ENCODE measurements at places on chromosomes 6 and 20.
A peak's percentile ranks its signal among the peaks of the same experiment; 100 is the strongest.

- no peak for DNase-seq
Measured at GRCh38 chr6:96624957-96625356, 62.0 kb downstream of the FHL5 start.

GRCh38 chr20:44532981-44533331 is 11.1 kb upstream of the SERINC3 start:
- DNase-seq, result no peak

DNA sequence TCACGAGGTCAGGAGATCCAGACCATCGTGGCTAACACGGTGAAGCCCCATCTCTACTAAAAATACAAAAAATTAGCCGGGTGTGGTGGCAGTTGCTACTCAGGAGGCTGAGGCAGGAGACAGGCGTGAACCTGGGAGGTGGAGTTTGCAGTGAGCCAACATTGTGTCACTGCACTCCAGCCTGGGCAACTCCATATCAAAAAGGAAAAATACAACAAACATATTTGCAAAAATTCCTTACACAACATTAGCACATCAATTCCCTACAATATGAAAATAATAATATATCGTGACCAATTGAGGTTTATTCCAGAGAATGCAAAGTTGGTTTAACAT is 38.8 kb upstream of the PLEKHG1 start:
- no peak for DNase-seq

- no peak for DNase-seq
Measured at GRCh38 chr6:11120271-11121005, 8.9 kb upstream of the ERVFRD-1 start.

DNA sequence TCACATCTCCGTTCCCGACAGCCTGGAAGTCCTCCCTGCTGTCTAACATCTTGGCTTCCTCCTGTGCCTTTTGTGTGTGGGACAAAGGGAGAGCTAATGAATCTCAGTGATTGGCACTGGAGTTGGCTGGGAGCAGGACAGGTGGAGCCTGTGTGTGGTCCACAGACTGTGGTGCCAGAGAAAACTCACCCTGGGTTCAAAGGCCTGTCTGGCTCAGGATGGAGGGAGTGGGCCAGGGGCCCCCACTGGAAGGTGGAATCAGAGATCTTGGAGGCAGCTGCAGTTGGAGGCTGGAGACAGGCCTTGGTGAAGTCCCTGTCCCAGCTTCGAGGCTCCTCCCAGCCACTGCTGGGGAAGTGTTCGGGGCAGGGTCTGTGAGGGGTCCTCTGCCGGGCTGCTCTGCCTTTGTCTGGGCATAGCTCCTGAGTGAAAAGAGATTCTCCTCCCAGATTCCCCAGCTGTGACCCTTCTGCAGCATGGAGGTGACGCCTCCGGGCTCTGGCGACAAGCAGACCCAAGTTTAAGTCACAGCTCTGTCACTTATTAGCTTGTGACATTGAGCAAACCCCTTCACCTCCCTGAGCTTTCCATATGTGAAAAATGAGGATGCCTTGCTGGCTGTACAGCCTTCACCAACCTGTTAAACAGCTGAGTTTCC is 13.9 kb upstream of the ITPR3 start:
- no peak for DNase-seq

DNA sequence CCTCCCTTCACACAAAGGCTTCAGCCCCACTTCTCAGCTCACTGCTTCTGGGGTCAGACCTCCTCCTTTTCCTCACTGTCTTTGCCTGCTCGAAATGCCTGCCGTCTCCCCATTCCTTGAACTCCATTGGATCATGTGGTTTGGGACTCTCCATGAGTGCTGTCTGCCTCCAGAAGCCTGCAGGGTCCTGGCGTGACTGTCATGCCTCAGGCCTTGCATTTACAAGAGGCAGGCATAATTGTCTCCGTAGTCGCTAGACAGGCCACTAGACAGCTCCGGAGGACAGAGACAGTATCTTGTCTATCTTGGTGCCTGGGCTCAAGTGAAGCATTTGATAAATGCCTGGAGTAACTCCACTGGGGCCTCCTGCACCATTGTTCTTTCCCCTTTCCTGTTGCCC is 15.3 kb downstream of the PNLDC1 start:
- DNase-seq, result no peak

DNA sequence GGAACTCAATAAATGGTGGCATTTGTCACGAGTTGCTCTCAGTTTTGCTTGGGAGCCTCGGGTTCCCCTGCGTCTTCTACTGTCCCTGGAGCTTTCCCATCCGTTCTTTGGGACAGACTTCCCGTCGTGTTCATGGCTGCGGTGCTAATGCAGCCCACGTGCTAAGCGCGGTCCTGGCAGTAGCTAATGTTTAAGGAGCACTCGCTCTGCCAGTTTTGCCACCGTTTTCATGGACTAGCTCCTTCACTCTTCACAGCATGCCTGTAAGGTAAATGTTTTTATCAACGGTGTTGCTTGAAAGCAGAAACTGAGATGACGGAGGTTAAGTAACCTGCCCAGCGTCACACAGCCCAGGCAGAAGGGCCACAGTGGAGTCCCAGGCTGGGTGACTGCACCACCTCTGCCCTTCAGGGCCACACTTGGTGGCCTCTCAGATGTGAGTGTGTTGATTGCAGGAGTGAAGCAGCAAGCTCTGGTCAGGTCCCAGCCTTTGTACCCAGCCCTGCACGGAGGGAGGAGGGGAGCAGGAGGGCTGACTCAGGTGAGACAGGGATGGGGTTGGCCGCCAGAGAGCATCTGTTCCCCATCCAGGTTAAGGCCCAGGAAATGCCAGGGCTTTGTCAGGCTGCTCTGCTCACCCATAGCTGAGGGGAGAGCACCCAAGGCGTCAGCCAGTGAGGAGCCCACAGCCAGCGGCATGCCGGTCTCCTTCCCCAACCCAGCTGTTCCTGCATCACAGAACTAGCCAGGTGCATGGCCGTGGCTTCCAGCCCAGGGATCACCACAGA is 181.8 kb downstream of the ZMYND8 start:
- no peak for DNase-seq

DNA sequence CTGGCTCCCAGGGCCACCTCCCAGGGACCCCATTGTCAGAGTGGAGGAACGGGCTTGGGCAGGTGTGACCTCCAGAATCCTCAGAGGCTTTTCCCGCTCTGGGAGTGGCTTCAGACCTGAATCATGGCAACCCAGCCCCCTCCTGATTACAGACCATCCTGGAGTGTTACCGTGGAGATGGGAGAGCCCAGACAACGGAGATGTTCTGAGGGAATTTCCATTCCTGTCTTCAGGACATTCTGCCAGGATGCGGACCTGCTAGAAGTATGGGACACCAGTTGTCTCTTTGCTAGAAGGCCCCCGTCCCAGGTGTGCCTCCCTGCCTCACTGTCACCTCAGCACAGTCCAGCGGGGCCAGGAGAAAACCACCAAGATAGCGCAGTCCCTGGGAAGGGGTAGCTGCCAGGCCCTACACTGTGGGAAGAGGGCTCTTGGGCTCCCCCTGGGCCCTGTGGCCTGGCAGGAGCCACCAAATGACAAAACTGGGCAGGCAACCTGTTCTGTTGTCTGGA is 109.9 kb downstream of the PSMB1 start:
- DNase-seq, result no peak

- DNase-seq, result peak; percentile 30
Measured at GRCh38 chr20:47205577-47206123, 150.8 kb downstream of the ZMYND8 start.

GRCh38 chr6:154606457-154606856 is 96.0 kb upstream of the CNKSR3 start:
- peak; percentile 34 for DNase-seq

DNA sequence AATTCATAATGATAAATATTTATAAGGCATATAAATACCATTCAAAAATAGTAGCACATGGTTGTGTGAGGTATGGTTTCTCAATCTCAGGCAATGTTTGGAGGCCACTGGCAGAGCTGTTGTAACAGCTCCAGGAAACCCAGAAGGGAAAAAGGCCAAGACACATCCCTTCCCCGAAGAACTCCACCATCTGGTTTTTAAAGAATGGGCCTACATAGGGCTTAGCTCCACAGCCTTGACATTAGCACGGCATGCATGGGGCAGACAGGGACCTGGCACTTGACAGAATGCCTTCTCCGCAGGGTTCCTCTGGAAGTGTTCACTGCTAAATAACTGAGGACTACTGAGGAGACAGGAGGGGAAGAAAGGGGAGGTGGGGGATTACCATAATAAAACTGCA is 16.1 kb upstream of the FOXO3 start:
- no peak for DNase-seq

GRCh38 chr6:129498950-129499842 is 210.8 kb downstream of the ARHGAP18 start:
- DNase-seq, result no peak

DNA sequence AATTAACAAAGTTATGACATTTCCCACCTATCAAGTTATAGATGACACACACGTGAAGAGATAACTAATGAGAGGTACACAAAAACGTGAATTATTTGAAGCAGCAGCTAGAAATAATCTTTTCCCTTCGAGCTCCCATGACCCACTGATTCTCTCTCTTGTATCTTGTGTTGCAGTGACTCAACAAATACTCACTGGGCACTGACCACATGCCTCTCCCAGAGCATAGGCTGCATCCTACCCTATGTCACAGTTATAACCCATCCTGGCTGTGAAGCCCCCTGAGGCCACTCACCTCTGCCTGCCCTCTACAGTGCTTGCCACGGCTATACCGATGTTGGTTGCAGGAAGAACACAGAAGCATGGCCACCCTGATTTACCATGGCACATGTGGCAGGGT is 91.8 kb downstream of the INSM1 start:
- no peak for DNase-seq

- DNase-seq, result no peak
Measured at GRCh38 chr20:9672981-9673380, 158.6 kb downstream of the LAMP5 start.

GRCh38 chr6:126268092-126268491 is 71.8 kb upstream of the CENPW start:
- no peak for DNase-seq

DNA sequence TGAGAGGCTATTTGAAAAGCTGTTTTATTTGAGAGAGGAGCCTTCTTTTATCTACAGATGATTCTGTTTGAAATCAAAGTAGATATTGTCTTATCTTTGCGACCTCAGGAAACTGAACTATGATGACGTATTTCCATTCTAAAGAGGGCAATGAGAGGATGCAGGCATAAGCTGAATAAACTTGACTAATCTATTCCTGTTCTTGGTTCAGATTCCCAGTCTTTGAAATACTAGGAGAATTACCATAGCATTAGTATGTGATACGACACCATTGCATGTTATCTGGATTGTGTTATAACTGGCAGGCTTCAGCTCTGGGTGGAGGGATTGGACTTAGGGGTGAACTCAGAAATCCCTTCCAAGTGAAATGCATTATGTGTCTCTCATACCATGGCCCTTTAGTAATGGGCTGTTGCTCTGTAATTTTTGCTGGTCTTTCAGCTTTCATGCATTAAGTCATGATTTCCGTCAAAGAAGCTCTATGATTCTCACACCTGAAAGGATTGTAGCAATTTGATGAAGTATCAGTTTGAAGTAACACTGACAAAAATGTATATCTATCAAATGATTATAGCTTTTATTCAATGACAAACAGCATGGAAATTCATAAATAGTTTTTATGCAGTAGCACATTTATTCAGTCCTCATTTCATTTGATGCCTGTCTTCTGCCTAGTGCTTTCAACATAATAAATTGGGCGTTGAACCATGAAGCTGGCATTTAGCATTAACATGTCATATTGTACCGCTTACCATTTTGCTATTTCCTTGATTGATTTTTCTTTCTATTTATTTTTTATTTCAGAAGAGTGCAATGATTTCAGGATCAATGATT is 138.4 kb upstream of the SPACA1 start:
- no peak for DNase-seq

GRCh38 chr6:44008821-44009370 is 118.4 kb downstream of the MRPL14 start:
- no peak for DNase-seq

DNA sequence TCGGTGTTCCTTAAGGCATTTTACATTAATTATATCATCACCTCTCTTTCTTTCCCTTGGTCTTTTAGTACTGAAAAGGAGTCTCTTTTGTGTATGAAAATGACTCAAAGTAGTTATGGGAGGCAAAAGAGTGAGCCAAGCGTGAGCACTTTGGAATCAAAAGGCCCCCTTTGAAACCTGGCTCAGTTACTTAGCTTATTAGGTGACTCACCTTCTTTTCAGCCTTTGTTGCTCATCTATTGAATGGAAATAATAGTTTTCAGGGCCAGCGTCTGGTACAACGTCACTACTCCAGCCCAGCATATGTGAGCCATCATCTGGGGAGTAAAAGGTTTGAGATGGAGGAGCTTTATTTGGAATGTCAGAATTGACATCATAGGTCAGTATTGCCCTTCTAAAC is 147.4 kb upstream of the SCGN start:
- no peak for DNase-seq

GRCh38 chr6:41673704-41674000 is 35.4 kb downstream of the MDFI start:
- DNase-seq, result no peak

- DNase-seq, result no peak
Measured at GRCh38 chr6:5457041-5457440, 195.7 kb downstream of the FARS2 start.

DNA sequence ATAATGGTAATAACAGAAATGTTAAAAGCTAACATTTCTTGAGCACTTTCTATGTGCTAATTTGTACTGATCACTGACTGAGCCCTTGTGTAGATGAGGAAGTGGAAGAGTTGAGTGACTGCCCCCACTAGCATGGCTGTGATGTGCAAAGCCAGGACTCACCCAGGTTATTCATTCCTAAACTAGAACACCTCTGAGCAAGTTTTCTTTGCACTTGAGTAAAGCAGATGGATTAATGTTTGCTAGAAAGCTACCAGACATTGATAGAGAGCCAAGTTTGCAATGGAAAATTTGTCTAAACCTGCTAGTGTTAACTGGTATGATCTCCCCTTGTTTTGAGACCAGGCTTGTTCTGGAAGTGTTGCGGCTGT is 467.4 kb upstream of the PLCB4 start:
- DNase-seq, result no peak

DNA sequence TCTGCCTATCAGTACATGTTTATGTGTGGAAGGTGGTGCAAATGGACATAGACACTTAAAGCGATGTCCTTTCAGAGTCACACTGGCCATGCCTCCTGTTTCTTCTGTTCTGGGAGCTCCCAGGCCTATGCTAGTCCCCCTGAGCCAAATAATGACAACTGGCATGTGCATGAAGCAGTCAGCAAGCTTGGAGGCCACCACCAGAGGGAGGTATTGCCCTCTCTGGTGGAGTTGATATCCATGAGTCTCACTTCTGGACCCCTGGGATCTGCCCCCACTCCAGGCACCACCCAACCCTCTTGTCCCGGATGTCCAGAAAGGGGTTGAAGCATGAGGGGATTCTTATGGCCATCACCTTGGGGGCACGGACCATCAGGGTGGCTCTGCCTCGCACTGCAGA is 172.2 kb downstream of the AIG1 start:
- DNase-seq, result no peak

- no peak for DNase-seq
Measured at GRCh38 chr6:88124925-88125557, 41.1 kb downstream of the CNR1 start.

DNA sequence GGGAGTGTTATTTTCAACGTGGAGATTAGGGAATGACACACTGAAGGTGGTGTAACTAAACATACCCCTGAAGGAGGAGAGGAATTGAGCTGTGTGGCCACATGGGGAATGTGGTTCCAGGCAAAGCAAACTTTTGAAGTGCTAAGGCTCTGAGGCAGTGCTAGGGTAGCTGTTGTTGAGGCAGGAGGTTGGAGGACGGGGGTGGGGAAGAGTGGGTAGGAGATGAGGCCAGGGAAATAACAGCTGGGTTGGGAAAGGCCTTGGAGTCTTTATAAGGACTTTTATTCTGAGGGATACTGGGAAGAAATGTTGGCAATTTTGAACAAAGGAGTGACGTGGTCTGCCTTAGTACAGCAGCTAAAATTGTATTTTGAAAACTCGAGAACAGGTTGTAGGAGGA is 13.0 kb downstream of the RPRD1B start:
- DNase-seq, result no peak

GRCh38 chr20:11780765-11781369 is 136.8 kb upstream of the BTBD3 start:
- no peak for DNase-seq

Measured in stimulated activated CD8-positive, alpha-beta memory T cell treated with anti-CD3 and anti-CD28 coated beads, Interleukin-4, amount 100 ng/mL, for 4 hours (primary cell).